ENCODE measurements at places on chromosomes 1 and 21. TPM values are rescaled to one million over a fixed set of nuclear protein-coding genes. Genes with fewer than 3 reads are reported as not detected.

The RAB3B gene
- total RNA-seq = 10.1 TPM

The C1QTNF12 gene
- total RNA-seq = 1.4 TPM

The ADAMTS4 gene
- total RNA-seq = not detected

The LUZP1 gene
- 25.9 TPM for total RNA-seq

The CHI3L2 gene
- total RNA-seq = 0.54 TPM

The CSRP1 gene
- 445 TPM for total RNA-seq

The MYOG gene
- total RNA-seq = not detected

All from A549 treated with CpdA at 1 μM for 4 hours (cell line).